Activated CD4-positive, alpha-beta T cell treated with anti-CD3 and anti-CD28 coated beads, Interleukin-2, amount 10 ng/mL, durations not matched to agents 7 days and 5 days (primary cell): ENCODE measurements at places on chromosomes 12 and 14. TPM values are rescaled to one million over a fixed set of nuclear protein-coding genes. Genes with fewer than 3 reads are reported as not detected.
A peak's percentile ranks its signal among the peaks of the same experiment; 100 is the strongest.

DNA sequence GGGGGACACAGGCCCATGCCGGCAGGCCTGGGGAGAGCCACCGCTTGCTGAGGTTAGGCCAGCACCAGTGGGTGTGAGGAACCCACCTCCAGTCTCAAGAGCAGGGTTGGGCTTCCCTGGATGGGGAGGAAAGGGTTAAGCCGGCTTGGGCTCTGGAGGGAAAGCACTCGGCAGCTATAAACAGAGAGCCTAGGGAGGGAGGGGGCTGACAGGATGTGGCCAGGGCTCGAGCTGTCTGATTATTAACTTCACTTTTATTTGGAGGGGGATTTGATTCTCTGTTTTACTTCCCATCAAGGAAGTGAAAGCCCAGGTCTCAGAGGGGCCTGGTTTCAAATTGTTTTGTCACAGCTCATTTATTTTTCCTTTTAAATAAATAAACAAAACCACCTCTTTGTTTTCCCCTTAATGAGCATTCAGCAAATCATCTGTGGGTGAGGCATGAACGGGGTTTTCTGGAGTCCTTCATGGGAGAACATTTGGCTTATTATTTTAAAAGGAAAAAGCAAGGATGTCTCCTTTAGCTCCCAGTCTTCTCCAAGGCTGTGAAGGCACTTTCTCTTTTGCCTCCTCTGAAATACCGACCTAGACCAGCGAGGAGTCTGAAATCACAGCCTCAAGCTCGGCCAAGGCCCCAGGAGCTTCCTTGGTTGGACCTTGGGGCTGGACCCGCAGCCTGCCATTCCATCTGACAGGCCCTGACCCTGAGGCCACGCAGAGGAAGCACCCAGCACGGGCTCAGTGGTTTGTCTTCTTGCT, 21.9 kb upstream of the ZFP36L1 start:
- peak; percentile 67 for DNase-seq

The PLEKHH1 gene
- 0.29 TPM for total RNA-seq

The MGP gene
- 0.20 TPM for total RNA-seq

The CIROP gene
- not detected for total RNA-seq

DNA sequence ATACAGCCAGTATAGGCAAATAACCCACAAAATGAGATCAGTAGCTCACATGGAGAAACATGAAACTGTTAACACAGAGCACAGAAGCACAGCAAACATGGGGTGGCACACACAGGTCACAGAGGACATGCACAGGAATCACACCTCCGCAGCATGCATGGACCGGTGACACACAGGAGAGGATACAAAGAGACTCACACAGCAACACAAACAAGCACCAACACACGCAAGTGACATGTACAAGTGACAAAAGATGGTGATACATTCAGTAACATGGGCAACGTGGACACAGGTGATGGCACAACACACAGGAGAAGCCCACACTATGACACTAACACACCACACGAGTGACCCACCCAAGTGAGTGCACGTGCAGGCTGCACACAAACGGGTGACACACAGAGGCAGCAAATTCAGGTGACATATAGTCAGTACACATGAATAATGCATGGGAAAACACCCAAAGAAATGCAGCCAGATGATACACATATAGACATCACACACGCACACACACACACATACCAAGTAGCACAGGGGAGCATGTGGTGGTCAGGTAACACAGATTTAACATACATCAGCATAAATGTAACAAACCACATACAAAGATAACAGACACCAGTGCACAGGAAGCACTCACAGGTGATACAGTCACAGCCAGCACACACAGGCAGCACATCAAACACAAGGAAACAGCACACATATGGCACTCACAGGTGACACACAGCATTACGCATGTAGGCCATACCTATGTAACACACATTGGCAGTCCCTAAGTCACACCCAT, 216.0 kb upstream of the SFSWAP start:
- no peak for DNase-seq

The LRP1-AS gene
- not detected for total RNA-seq

- no peak for DNase-seq
These were observed 302.3 kb upstream of the TMEM132C start for GRCh38 chr12:127964717-127965116.

- no peak for DNase-seq
These were observed 526.6 kb upstream of the CCDC196 start for GRCh38 chr14:65959563-65960024.

- no peak for DNase-seq
These were observed 52.3 kb downstream of the IRAK3 start for GRCh38 chr12:66241061-66242043.

The CFL2 gene
- 5.4 TPM for total RNA-seq

DNA sequence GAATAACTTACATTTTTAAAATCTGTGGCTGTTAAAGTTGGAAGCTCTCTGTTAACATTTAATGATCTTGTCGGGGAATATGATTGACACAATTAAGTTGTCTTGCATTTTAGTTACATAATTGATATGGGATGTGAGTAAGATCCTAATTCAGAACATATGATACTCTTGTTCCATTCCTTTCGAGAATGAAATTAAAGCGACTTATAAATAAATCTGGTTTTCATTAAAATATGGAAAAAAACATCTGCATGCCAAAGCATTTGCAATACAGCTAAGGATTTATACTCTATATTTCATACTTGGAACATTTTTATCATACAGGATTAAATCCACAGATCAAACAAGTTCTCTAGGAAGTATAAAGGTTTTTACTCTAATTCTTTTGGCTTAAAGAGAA, 52.0 kb downstream of the SLC38A6 start:
- DNase-seq = no peak

DNA sequence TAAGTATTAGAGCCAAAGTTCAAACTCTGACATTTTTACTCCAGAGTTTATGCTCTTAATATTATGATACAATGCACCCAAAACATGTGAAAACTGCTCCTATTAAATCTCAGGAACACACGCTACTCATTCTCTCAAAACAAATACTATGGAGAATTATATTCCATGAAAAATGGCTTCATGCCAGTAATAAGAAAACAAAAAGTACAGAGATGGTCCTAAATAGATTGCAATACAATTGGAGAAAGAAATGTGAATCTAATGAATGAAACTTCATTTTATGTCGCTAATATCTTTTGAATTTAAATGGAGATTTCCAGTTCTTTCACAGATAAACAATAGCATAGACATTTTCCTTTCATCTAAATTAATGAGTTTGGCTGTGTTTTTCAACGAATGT, 384.3 kb downstream of the ADAMTS20 start:
- DNase-seq = no peak

DNA sequence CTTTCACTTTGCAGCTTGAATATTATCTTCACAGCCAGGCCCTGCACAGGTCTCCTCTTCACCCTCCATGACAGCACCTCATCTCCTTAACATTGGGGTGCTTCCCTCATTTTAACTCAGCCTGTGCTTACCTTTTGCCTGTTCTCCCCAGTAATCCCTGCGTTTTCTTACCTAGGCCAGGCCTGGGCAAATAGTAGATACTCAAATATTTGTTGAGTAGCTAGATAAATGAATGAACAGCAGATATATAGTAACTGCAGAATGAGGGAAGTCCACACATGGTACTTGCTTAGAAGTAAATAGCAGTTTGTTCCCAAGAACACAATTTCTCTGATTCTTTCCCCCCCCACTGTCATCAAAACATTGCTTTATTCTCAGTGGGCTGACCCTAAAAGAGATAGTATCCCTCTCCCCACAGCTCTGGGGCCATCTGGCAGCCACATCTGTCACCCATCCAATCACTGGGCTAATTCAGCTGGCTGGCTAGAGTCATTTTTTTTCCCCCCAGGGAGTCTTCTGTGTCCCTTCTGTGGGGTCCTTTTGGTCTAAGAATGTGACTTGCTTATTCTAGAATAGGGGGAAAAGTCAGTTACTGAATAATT, 43.2 kb downstream of the APPL2 start:
- DNase-seq = no peak

- DNase-seq = no peak
These were observed 665.7 kb upstream of the TBX3 start for GRCh38 chr12:115349711-115350110.

The SALL2 gene
- total RNA-seq = 2.2 TPM

The ITFG2 gene
- total RNA-seq = 48.2 TPM

- DNase-seq = no peak
These were observed 127.6 kb downstream of the FSCB start for GRCh38 chr14:44379292-44379977.
